ENCODE measurements at places on chromosomes 4 and X. TPM values are rescaled to one million over a fixed set of nuclear protein-coding genes. Genes with fewer than 3 reads are reported as not detected.

DOCK11 gene
- total RNA-seq = 13.7 TPM

PRR32 gene
- not detected for total RNA-seq

MTMR8 gene
- total RNA-seq = 1.5 TPM

MFAP3L gene
- 6.8 TPM for total RNA-seq

GSX2 gene
- total RNA-seq = not detected

RAP1GDS1 gene
- total RNA-seq = 84.3 TPM

NDST4 gene
- total RNA-seq = not detected

ODAPH gene
- total RNA-seq = not detected

- DNase-seq = no peak
- peaks cover 7% of the 10 kb centered on the region for H3K27me3 ChIP-seq
- no peak overlapping the region for H3K27ac ChIP-seq
- H3K4me1 ChIP-seq = no peaks in the 10 kb centered on the region
Observed at GRCh38 chr4:75235359-75235951, 278.7 kb downstream of the RCHY1 start.

GRCh38 chrX:10654960-10655359, 34.6 kb upstream of the MID1 start:
- H3K4me3 ChIP-seq = no peak overlapping the region
- no peaks in the 10 kb centered on the region for H3K36me3 ChIP-seq
- H3K27me3 ChIP-seq = no peaks in the 10 kb centered on the region
- no peak overlapping the region for H3K27ac ChIP-seq
- DNase-seq = no peak
- H3K4me1 ChIP-seq = no peaks in the 10 kb centered on the region

DNA sequence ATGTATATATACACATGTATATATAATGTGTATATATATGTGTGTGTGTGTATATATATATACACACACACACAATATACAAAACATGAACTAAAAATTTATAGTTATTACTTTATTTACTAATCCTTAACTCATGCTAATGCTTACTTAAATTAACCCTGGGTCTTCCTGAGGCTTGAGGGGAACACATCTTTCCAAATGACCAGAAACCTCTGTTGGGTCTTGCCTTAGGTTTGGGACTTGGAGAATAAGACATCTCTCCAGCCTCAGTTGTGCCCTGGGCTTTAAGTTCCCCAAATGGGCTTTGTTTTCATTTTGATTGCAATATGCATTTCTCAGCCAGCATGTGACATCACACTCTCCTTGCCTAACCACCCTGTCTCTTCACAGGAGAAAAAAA, 7.7 kb downstream of the GEMIN8 start:
- peaks cover 6% of the 10 kb centered on the region for H3K4me1 ChIP-seq
- no peak overlapping the region for H3K4me3 ChIP-seq
- DNase-seq = no peak
- H3K27ac ChIP-seq = no peak overlapping the region
- H3K36me3 ChIP-seq = peaks cover 3% of the 10 kb centered on the region
- H3K27me3 ChIP-seq = no peaks in the 10 kb centered on the region

GRCh38 chrX:151505796-151506195, 57.7 kb upstream of the PASD1 start:
- no peaks in the 10 kb centered on the region for H3K27me3 ChIP-seq
- no peaks in the 10 kb centered on the region for H3K4me1 ChIP-seq
- H3K27ac ChIP-seq = no peak overlapping the region
- DNase-seq = no peak
- no peak overlapping the region for H3K4me3 ChIP-seq

DNA sequence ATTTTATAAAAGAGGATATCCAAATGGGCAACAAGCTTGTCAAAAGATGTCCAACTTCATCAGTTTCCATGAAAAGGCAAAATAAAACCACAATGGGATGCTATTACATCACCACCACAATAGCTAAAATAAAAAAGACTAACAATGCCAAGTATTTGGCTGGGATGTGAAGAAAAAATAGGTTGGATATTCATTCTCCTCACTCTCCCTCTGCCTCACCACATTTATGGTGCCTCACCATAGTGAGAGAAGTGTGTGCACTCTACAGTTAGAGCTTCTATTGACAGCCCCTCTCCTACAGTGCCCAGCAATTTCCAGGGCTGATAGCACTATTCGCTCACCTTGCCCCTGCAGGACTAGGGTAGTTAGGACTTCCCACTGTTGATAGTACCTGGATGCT, 25.5 kb downstream of the VEGFC start:
- no peak overlapping the region for H3K27ac ChIP-seq
- H3K4me1 ChIP-seq = peaks cover 19% of the 10 kb centered on the region
- H3K27me3 ChIP-seq = no peaks in the 10 kb centered on the region
- peaks cover 4% of the 10 kb centered on the region for H3K36me3 ChIP-seq
- no peak overlapping the region for H3K4me3 ChIP-seq

GRCh38 chr4:121050300-121050699, 22.0 kb downstream of the NDNF start:
- DNase-seq = no peak
- H3K4me3 ChIP-seq = no peak overlapping the region
- H3K27me3 ChIP-seq = peaks cover 18% of the 10 kb centered on the region

GRCh38 chr4:166994686-166995085, 239.6 kb downstream of the SPOCK3 start:
- peaks cover 13% of the 10 kb centered on the region for H3K27me3 ChIP-seq
- H3K4me3 ChIP-seq = no peak overlapping the region
- no peak overlapping the region for H3K27ac ChIP-seq
- H3K4me1 ChIP-seq = no peaks in the 10 kb centered on the region
- H3K36me3 ChIP-seq = no peaks in the 10 kb centered on the region
- DNase-seq = no peak
